ENCODE measurements at places on chromosomes 2 and 18.
A peak's percentile ranks its signal among the peaks of the same experiment; 100 is the strongest.

DNA sequence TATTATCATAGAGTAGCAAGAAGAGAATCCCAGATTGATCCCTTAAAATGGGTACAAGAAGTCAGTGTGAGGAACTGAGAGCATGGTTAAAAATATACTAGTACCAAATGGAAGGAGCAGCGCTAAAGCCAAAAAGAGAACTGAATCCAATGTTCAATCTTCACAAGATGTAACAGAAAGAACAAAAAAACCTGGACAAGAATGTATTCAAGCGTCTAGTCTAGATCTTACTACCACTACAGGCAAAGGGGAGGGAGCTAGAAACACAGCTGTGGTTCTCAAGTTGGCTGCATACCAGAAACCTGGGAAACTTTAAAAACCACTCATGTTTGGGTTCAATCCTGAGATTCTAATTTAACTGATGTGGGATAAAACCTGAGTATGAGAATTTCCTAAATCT is 57.5 kb downstream of the PIAS2 start:
- DNase-seq, result no peak

DNA sequence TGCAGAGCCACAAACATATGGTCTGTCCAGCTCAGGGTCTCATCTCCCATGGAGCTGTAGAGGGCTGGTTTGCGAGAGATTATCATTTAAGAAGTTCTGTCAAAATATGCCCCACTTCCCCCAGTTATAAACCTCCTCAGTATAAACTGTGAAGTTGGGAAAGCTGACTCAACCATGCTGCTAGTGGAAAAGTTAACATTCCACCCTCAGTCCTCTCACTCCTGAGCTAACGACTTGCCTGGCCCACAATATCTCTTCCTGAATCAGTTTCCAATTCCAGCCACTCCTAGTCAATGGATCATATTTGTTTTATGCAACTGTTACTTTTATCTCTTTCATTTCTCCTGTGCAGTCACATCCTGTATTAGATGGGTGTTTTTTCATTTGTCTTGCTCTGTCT is 326.2 kb downstream of the SETBP1 start:
- DNase-seq, result no peak

- DNase-seq, result no peak
Measured at GRCh38 chr18:63025251-63026090, 294.1 kb downstream of the BCL2 start.

- no peak for DNase-seq
Measured at GRCh38 chr2:101843048-101843447, 145.5 kb downstream of the MAP4K4 start.

DNA sequence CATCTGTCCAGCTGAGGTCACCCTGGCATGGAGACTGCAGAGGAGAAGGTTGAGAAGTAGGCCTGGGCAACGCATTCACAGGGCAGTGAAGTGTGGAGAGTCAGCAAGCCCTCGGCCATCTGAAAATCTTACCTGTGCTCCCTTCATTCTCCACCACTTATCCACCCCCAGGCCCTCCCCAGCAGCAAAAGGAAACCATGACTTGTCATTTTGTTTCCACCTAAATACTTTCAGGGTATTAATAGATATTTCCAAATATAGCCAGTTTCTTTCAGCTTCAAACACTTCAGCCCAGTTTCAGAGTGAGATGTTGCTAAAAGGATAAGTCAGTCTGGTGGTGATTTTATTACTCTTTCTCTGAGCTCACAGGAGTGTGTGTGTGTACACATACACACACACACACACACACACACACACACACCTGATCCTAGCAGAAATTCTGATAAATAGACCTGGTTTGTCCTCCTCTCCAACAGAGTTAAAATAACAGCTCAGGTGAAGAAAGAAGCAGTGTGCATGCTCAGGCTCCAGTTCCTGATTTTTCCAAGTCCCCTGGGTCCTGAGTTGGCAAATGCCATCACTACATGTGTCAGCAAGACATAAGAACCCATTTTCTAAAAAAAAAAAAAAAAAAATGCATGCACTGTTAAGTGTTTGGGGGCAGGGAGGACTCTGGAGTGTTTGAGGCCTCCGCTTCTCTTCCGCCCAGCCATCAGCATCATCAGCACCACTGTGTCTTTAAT is 82.8 kb downstream of the LOXHD1 start:
- DNase-seq, result no peak

DNA sequence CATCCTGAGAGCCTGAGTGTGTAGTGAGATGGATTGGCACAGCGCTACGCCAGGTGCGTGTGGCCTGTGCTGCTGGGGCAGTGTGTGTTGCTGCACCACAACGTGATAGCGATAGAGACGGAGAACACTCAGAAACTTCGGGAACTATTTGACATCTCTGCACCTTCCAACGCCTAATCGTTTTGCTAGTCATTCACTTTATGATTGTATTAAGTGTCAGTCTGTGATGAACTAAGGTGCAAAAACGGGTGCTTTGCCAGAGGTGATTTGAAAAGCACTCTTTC is 26.0 kb upstream of the IGFBP2 start:
- DNase-seq, result no peak

GRCh38 chr2:170177950-170178781 is at the start of gene MYO3B:
Gene MYO3B, plus strand, starts transcription at chr2:170178147. Its CDS starts 141 bp downstream, at chr2:170178288.
- no peak for DNase-seq

DNA sequence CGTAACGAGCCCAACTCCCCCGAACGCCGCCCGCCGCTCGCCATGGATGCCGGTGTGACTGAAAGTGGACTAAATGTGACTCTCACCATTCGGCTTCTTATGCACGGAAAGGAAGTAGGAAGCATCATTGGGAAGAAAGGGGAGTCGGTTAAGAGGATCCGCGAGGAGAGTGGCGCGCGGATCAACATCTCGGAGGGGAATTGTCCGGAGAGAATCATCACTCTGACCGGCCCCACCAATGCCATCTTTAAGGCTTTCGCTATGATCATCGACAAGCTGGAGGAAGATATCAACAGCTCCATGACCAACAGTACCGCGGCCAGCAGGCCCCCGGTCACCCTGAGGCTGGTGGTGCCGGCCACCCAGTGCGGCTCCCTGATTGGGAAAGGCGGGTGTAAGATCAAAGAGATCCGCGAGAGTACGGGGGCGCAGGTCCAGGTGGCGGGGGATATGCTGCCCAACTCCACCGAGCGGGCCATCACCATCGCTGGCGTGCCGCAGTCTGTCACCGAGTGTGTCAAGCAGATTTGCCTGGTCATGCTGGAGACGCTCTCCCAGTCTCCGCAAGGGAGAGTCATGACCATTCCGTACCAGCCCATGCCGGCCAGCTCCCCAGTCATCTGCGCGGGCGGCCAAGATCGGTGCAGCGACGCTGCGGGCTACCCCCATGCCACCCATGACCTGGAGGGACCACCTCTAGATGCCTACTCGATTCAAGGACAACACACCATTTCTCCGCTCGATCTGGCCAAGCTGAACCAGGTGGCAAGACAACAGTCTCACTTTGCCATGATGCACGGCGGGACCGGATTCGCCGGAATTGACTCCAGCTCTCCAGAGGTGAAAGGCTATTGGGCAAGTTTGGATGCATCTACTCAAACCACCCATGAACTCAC is 673 bp downstream of the PCBP1 start:
- DNase-seq, result peak; percentile 57
